ENCODE measurements at places on chromosomes 11 and 22.

DNA sequence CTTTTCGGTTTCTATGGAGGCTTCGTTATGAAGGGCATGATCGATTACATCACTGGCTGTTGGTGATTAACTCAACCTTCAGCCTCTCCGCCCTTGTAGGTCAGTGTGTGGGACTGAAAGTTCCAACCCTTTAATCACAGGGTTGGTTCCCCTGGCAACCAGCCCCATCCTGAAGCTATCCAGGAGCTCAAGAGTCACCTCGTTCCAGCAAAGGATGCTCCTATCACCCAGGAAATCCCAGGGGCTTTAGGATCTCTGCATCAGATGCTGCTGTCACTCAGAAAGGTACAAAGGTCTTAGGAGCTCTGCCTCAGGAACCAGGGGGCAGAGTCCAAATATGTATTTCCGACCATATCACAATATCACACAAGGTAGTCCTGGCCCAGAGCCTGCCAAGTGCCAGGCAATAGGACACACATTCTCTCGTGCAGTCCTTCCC lies 123.5 kb upstream of the PARVA start:
- DNase-seq: no peak

DNA sequence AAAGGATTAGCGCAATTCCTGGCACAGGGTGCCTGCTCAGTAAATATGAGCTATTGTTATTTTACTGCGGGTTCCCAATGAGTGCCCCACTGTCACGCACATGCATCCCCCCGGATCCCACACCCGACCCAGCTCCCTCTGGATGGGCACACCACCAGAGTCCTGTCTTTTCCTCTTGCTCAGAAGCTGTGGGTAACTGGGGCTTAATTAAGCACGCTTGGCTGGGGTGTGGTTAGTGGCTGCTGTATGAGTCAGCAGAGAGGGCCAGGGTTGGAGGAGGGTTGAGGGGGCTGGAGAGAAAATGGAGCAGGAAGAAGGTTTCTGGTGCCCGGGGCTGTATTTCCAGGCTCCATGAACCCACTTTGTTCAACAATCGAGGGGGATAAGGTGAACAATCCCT lies 30.3 kb upstream of the NECTIN1 start:
- no peak for DNase-seq

- DNase-seq: no peak
Measured at GRCh38 chr22:27973846-27974245, 54.8 kb upstream of the PITPNB start.

GRCh38 chr11:60221181-60221580 lies 21.8 kb downstream of the MS4A4E start:
- no peak for DNase-seq

- no peak for DNase-seq
Measured at GRCh38 chr22:46309526-46310085, 12.9 kb downstream of the GTSE1 start.

- DNase-seq: no peak
Measured at GRCh38 chr11:95153857-95154246, 64.2 kb downstream of the ENDOD1 start.

GRCh38 chr11:116446048-116446941 lies 326.5 kb downstream of the BUD13 start:
- no peak for DNase-seq

DNA sequence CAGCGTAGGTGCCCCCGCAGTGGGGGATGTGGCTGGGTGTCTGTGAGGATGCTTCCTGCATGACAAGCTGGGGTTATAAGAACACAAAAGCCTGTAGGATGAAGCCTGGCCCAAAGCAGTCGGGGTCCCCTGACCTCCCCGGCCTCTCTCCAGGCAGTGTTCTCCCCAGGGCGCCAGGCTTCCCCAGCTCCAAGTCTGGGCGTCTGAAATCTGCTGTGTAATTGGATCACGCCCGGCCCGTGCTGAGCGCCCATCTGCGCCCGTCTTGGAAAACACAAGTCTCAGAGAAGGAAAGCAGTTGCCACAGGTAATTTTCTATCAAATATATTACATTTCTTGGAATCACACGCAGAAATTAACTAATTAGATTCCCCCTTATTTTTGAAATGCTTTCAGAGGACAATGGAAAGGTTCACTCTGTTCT lies 233.3 kb downstream of the CTTN start:
- no peak for DNase-seq

DNA sequence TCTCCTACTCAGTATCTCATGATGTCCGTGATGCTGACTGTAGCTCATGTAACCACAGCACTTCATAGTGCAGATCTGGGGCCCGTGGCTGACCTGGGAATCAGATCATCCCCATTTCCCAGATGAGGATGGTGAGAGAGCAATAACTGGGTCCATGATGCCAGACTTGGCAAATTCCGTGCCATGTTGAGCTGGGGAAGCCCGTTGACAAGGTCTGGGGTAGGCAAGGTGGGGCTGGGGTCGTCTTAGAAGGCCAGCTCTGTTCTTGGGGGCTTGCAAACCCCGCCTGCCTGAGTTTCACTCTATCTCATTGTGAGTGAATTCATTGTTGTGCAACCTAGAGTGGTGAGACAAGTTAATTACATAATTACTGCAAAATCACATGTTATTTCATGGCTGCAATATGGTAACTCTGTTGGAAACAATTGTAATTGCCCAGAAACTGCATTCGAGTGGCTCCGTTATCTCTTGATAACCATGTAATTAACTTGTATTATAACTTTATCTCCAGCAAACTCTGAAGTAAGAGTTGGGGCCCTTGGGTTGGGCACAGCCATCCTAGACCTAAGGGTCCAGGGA lies 41.7 kb downstream of the LMO1 start:
- no peak for DNase-seq

DNA sequence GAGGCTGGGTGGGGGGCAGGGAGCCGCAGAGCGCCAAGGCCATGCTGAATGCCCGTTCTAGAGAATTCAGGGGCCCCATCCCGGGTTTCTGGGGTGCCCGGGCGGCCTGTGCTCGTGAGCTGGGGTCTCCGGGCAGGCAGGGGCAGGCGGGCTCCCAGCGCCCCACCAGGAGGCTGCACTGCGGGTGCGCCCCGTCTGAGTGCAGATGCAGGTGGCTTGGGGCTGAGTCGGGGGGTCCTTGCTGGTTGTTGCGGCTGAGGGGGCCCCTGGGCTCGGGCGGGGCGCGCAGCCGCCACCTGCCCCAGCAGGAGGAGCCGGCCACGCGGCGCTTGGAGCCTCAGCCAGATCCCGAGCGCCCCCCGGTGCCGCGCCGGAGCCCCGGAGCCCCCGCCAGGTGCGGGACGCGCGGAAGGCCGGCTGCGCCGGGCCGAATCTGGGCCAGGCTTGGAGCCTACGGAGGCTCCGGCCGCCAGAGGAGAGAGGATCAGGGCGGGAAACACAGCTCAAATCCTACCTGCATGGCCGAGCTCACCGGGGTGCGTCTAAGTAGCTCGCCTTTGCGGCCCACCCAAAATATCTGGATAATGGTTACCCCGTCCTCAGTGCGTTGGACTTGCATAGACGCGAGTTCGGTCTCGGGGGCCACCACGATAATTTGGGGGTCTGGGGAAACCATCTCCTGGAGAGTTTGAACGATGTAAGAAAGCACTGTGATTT lies 590 bp upstream of the IGF2 start:
- no peak for DNase-seq

DNA sequence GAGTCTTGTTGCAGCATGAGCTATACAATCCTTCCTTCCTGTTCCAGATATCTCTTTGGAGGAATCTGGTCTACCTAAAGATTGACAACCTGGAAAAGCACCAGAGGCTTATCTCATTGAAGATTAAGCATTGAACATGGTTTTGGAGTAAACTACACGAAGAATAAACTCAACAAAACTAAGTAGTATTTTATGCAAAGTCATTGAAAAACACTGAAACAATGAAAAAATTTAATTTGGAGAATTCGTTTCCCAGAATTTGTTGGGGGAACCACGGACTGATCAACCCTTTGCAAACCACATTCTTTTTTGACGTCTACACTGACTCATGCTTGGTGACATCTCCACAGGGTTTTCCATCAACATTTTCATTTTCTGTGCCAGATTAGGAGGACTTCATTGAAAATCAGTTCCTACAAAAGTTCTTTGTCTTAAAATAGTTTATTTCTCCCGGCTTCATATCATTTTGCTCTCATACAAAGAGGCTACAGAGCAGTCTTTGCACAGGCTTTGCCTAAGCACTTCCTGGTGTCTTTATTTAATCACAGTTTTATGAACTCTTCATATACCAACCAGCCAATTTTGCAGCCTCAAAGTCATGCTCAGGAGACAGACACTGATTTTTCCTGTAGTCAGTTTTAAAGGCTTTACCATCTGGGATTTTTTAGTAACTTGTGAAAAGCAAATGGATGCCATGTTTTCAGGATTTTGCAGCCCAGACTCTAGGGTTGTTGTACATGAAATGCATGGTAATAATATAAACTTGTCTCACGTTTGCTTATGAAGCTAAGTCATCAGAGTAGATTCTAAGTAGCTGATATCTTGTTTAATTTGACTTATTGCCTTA lies 186.3 kb downstream of the C11orf91 start:
- no peak for DNase-seq

- DNase-seq: no peak
Measured at GRCh38 chr11:43892851-43893250, 12.2 kb downstream of the ALKBH3 start.

GRCh38 chr11:118168316-118168715 lies 8.1 kb downstream of the SCN2B start:
- DNase-seq: no peak

DNA sequence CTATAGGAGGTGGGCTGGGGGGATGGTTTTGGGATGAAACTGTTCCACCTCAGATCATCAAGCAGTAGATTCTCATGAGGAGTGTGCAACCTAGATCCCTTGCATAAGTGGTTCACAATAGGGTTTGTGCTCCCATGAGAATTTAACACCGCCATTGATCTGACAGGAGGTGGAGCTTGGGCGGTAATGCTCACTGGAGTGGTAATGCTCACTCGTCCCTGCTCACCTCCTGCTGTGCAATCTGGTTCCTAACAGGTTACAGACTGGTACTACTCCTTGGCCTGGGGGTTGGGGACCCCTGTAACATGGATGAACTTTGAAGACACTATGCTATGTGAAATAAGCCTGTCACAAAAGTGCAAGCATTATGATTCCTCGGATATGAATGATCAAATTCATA lies 87.0 kb upstream of the CLNS1A start:
- no peak for DNase-seq

- no peak for DNase-seq
Measured at GRCh38 chr11:107808521-107808920, 50.1 kb downstream of the SLC35F2 start.

DNA sequence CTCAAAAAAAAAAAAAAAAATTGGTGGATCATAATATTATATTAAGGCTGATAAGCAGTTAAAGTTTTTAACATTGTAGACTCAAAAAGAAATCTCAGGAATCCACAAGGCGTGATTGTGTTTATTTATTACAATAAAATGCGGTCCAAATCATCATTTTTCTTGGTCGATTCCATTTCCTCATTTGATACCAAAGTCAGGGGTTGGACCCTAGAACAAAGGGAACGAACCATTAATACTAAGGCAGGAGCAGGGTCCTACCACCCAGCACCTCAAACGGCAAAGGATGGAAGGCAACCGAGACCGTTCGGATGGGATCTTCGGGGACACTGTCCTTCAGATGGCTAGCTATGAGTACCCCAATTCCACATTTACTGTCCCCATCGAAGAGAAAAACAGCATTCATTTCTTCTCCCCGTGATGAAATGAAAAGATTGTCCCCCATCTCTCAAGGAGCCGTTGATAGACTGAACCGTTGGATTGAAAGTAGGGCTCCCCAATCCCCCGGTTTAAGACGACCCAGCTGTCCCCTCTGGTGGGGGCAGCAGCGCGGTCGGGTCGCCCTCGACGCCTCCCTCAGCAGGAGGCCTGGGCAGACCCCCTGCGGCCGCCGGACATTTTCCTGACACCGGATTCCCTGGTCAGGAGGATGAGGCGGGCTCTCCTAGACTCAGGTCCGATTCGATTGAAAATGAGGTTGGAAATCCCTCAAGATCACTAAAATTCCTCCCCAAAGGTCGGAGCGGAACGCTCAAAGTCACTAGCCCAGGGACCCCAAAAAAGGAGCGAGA lies 607 bp downstream of the DMC1 start:
- DNase-seq: no peak

DNA sequence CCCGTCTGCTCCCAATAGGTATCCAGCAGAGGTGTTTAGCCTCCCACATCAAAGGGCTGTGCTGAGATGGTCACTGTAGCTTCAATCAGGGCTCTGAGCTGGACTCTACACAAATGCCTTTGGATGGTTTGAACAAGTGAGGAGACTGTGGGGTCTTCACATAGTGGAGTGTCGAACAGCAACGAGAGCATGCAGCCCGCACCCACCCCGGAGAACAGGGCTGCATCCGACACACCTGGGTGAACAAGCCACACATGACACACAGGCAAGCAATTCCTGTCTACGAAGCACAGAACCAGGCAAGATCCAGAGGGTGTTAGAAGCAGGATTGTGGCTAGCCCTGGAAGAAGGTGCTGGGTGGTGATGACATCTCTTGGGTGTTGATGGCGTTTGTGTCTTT lies 58.0 kb upstream of the FGF3 start:
- no peak for DNase-seq

- DNase-seq: no peak
Measured at GRCh38 chr22:46482056-46482675, 55.3 kb downstream of the CELSR1 start.

- no peak for DNase-seq
Measured at GRCh38 chr11:2474059-2474901, 29.5 kb downstream of the KCNQ1 start.

- no peak for DNase-seq
Measured at GRCh38 chr11:815675-816432, 2.9 kb upstream of the PNPLA2 start.

DNA sequence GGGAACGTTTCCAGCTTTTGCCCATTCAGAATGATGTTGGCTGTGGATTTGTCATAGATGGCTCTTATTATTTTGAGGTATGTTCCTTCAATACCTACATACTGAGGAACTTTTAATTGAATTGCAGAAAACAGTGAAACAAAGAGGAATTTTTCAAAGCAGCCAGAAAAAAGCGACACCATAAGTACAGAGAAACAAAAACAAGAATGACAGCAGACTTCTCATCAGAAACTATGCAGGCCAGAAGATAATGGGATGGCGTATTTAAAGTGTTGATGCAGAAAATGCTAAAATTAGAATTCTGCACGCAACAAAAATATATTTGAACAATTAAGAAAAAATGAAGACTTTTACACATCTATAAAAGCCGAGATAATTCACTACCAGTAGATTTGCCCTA lies 95.4 kb upstream of the TIMP3 start:
- no peak for DNase-seq

- DNase-seq: no peak
Measured at GRCh38 chr11:43358279-43358800, 380 bp upstream of the TTC17 start.

GRCh38 chr11:44994753-44995152 lies 44.1 kb upstream of the TP53I11 start:
- no peak for DNase-seq

- DNase-seq: no peak
Measured at GRCh38 chr11:115718106-115718505, 213.9 kb upstream of the CADM1 start.

DNA sequence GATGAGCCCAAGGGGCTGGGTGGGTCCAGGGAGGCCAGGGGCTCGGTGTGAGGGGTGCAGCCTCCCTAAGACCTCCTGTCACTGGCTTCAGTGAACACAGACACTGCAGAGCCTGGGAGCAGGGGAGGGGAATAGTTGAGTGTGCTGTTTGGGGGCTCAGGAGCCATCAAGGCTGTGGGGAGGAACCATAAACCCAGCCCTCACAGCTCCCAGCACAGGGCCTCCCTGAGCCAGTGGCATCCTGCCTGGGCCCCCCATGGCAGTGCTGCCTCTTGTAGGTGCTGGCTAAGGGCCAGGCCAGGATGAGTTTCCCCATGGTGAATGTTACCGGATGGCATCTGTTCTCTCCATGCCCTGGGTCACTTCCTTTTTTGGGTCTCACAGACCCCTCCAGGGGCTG lies 25.5 kb downstream of the KCNJ5 start:
- DNase-seq: no peak

- DNase-seq: no peak
Measured at GRCh38 chr11:95711162-95711944, 78.2 kb downstream of the FAM76B start.
